ENCODE measurements at places on chromosomes 4 and X.

- no peak for DNase-seq
Measured at GRCh38 chrX:40012039-40012867, 85.5 kb downstream of the BCOR start.

DNA sequence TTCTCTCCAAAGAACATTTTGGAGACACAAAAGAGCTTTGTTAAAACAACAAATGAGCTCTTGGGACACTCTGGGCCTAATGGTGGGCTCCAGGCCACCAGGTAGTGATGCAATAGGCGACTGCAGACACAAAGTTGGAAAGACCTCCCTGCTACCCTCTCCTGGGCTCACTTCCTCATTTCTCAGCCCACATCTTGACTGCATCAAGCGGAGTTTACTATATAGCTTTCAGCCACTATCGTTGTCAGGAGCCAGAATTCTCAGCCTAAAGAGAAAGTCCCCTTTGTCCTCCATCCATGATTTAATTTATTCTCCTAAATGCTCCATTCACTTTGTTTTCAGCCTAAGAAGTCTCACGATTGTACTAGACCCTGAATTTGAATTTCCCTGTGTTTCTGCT is 114.9 kb downstream of the EFHC2 start:
- DNase-seq = no peak

GRCh38 chrX:133653358-133653757 is 238.1 kb upstream of the GPC4 start:
- no peak for DNase-seq

- no peak for DNase-seq
Measured at GRCh38 chr4:74426101-74426500, 18.8 kb upstream of the AREG start.

DNA sequence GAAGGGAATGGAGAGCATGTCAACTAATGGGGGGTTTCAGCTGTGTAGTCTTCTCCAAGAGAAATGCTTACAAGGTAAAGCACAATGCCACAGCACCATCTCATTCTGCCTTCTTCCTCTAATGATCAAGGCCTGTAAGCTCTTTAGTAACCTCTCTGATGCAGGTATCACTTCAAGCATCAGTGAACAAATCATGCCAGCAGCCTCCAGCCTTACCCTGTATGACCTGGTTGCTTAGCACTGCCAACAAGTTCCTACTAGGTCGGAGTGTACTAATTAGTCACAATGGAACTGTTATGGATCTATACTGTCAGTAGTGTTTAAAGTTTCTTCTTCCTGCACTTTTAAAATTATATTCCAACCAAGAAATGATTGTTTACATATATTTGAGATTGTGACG is 197.7 kb downstream of the GRID2 start:
- no peak for DNase-seq

- no peak for DNase-seq
Measured at GRCh38 chr4:91846233-91846632, 457.5 kb upstream of the GRID2 start.

DNA sequence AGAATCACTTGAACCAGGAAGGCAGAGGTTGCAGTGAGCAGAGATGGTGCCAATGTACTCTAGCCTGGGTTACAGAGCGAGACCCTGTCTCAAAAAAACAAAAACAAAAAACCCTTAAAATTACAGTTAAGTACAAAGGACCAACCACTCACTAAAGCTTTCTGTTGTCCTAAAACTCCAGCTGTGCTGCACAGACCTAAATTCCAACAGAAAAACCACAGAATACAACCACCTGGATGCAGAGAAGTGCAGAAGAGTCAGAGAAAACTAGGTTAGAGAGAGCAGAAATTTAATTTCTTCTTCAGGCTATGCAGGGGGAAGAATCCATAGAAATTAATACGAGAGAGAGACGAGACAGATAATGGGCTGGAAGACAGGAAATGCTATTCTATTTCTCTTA is 376.8 kb upstream of the CXorf51A start:
- DNase-seq = no peak

GRCh38 chrX:37753384-37753783 is 26.5 kb upstream of the CYBB start:
- no peak for DNase-seq

GRCh38 chr4:11469650-11470437 is 41.1 kb upstream of the HS3ST1 start:
- DNase-seq = no peak

DNA sequence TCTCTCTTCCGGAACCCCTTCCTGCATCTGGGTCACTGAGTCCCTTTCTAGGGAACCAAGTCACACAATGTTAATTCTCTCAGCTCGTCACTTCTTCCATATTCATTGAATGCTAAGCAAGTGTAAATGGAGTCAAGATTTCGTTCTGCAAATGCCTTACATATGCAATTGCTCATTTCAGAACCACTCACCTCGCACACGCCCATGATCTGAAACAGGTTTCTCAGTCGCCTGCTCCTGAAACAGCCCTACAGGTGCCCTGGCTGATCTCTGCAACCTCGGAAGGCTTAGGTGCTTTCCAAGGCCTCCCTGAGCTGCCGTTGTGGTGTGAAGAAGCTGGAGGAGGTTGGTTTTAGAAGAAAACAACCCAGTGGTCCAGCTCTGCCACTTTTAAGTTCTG is 100.8 kb upstream of the MSX1 start:
- no peak for DNase-seq

DNA sequence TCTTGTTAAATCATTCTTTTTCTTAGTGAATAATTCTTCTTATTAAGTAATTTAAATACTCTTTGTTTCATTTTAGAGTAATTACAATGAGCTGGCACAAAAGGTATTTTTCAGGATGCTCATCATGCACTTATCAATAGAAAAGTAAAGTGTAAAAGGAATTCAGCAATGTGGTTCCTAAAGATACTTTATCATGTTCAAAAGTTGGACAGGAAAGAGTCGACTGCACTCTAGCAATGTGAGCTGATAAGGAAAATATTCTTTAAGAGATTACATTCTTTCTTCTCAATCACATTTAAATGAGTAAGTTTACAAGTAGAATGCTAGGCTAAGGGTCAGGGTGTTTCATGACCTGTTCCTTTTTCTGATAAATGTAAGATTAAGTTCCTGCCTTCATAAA is 609.5 kb upstream of the FAM241A start:
- no peak for DNase-seq

GRCh38 chr4:39446483-39446841 is 12.3 kb downstream of the RPL9 start:
- no peak for DNase-seq
